ENCODE measurements at places on chromosomes 4 and X.
A peak's percentile ranks its signal among the peaks of the same experiment; 100 is the strongest.

DNA sequence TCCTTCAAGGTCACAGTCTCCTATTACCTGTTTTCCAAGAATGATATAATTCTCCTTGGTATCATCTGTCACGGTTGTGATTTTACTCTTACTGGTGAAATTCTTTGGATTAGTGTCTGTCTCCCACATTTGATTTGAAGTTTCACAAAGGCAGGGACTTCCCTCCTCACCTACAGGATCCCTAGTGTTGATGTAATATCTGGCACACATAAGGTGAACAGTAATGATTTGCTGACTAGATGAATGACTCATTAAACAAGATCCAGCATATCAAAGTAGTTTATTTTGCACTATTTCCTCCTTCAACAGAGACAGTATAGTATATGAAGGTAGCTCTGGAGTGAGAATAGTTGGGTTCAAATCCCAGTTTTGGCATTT lies 135.3 kb upstream of the IL1RAPL2 start:
- DNase-seq: no peak

GRCh38 chr4:76087007-76087769 lies 12.7 kb downstream of the ART3 start:
- DNase-seq: peak; percentile 68

GRCh38 chrX:120794525-120794975 lies 81.1 kb downstream of the CT47B1 start:
- peak; percentile 5 for DNase-seq

DNA sequence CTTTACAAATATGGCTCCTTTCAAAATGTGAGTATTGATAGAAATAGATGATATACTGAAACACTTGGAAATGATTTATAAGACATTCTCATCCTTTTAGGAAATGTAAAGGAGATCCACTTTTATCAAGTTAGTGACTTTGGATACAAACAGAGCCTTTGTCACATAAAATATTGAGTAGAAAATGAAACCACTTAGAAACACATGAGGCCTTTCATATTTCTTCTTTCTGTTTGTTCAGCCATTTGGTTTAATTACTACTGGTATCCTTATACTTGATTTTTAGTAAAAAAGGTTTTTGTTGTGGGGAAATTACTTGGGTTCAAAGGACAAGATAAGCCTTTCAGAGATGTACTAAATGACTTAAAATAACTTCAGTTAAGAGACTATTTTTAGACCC lies 4.1 kb downstream of the STOX2 start:
- DNase-seq: no peak

All from Kasumi-1 (cell line).